Immature natural killer cell (primary cell): ENCODE measurements at places on chromosomes 12 and 14.

DNA sequence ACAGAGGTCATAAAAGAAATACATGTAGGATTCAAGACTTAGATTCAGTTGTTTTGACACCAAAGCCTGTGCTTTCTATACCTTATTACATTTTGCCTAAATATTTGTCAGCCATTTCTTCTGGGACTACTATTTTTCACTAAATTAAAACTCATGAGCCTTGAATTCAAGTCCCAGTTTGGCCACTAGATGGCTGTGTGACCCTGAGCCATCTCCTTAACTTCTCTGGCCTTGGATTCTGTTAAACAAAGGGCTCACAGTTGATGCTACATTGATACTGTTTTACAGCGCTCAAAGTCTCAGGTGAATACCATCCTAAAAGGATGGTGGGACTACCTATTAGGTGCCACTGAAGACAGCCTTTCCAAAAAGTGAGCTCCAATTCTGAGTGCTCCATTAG, 39.6 kb upstream of the CCDC198 start:
- DNase-seq = no peak

DNA sequence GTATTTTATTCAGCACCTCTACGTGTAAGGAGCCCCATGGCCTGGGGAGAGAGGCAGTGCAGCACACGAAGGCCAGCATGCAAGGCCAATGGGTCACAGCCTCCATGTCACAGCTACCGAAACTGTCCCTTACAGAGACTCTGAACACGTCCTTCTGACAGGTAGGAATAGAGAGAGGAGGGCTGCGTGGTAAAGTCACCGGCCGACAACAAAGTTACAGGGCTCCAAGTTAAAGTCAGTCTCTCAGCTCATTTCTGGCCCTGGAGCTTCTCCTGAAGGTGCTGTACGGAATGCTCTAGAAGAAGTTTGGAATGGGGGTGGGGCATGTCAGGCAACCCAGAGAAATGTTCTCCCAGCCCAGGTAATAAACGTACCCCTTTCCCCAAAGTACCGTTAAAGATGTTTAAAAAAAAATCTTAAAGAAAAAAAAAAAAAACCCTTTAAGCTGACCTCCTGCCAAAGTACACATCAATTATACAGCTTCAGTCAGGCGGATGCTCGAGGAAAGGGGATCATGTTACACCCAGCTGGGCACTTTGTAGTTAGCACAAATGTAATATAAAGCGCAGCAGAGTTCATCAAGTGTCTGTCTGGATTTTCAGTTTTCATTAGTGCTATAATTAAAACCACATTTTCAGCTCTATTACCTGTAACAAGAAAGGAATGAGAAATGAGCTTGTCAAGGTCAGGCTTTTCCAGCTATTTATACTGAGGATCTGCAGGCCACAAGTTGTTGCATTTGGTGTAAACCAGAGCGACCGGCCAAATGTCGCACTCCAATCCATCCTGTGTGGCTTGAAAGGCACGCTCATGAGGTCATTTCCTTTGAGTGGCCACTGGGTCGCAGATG, 53.3 kb upstream of the CDKN3 start:
- DNase-seq = no peak

DNA sequence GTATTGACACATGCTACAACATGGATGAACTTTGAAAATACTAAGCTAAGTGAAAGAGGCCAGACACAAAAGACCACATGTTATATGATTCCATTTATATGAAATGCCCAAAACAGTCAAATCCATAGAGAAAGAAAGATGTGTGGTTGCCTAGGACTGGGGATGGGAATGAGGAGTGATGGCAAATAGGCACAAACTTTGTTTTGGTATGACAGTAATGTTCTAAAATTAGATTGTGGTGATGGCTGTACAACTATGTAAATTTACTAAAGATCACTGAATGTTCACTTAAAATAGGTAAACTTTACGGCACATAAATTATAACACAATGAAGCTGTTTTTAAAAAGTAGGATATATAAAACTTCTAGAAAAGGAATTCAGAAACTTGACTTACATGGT, 41.7 kb downstream of the PPP1R13B start:
- no peak for DNase-seq

GRCh38 chr14:97902630-97903029, 1105.4 kb downstream of the VRK1 start:
- DNase-seq = no peak

DNA sequence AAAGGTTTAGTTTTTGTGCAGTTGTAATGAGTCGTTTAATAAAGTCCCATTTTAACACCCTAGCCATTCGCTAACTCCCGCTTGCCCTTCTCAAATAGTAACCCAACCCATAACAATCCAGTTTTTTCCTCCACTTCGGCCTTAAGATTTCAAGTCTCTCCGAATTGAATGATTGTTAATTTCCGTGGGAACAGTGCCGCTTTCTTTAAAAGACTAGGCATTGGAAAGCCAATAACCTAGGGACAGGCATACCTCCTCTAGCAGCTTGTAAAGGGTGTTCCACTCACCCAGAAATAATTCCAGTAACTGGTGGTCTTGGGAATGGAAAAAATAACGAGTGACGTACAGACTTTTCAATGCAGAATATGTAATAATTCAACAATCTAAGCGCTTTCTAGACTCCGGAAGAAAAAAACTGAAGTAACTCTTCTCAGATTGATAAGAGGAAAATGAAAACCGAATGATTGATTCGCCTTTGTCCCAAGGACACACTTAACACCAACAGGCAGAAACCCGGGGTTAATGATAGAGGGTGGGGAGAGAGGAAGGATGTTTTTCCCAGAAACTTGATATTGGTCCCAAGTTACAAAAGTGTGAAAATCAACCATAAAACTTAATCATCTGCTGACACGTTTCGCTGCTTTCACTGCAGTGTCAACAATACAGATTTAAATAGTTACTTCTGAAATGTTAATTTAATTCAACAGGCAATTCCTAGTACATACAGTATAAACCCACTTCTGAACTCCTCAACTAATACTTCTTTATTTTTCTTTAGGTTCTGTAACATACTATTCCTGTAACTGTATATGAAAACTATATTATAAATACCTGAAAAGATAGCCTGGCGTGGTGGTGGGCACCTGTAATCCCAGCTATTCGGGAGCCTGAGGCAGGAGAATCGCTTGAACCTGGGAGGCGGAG, 1.0 kb upstream of the SINHCAF start:
- DNase-seq = no peak

- DNase-seq = no peak
Observed at GRCh38 chr12:47267571-47267970, 187.8 kb upstream of the AMIGO2 start.

GRCh38 chr12:12979731-12980259, 20.3 kb downstream of the HEBP1 start:
- DNase-seq = no peak

- no peak for DNase-seq
Observed at GRCh38 chr12:98696036-98696646, 51.1 kb downstream of the APAF1 start.

GRCh38 chr12:28360253-28360652, 170.0 kb downstream of the CCDC91 start:
- DNase-seq = no peak

DNA sequence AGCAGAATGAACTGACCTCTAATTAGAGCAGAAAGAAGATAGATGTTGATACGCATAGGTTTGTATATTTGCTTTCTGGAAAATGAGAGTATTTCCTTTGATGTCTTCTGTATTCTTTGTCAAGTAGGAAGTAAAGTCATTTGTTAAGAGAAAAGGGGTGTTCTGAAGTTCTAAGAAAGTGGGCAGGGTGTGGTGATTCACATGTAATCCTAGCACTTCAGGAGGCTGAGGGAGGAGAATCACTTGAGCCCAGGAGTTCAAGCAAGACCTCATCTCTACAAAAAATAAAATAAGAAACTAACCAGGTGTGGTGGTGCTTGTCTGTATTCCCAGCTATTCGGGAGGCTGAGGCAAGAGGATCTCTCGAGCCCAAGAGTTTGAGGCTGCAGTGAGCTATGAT, 2.8 kb downstream of the RHNO1 start:
- DNase-seq = no peak
